ENCODE measurements at places on chromosomes 3 and 15.
A peak's percentile ranks its signal among the peaks of the same experiment; 100 is the strongest.

GRCh38 chr3:31371484-31372177, 161.1 kb upstream of the STT3B start:
- DNase-seq, result peak; percentile 35

DNA sequence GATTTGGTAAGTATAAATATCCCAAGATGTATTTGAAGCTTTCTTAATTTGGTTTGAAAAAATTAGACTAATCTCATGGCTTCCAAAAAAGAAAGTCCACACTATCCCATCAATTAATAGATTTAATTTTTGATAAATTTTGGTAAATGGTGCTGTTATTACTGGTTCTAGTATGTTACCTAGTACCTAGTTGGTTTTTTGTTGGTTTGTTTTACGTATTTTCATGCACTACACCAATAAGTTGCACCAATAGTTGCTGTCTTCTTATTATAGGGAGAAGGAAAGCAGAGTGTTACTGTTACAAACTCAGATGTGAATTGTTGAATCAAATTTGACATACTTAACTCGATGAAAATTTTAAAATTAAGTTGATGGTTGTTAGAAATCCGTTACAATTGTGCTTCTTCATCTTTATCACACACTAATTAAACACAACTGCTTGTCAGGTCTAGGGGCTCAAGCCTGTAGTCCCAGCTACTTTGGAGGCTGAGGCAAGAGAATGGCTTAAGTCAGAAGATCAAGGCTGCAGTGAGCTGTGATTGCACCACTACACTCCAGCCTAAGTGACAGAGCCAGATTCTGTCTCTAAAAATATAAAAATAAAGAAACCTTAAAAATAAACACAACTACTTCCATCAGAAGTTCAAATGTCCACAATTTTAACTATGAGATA, 23.1 kb upstream of the MBNL1 start:
- no peak for DNase-seq

- DNase-seq, result peak; percentile 44
These were observed 386 bp downstream of the SQOR start for GRCh38 chr15:45635191-45635638.

- DNase-seq, result peak; percentile 25
These were observed 41.3 kb upstream of the ICE2 start for GRCh38 chr15:60520013-60520824.

DNA sequence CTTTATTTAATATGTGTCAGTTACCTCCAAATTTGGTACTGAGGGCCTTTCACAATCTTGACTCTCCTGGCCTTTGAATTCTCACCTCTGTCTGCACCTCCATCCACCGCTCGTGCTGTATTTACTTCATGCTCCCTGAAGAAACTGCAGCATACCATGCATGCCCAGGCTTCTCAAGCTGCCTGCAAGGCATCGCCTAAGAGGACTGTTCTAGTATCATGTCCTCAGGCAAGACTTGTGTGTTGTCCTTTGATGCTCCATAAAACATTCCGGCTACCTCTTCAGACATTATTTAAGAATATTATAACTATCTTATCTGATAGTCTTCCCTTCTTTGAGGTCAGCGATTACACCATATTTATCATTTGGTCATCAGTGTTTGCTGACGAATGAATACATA, 682.5 kb downstream of the NR2F2 start:
- DNase-seq, result no peak

DNA sequence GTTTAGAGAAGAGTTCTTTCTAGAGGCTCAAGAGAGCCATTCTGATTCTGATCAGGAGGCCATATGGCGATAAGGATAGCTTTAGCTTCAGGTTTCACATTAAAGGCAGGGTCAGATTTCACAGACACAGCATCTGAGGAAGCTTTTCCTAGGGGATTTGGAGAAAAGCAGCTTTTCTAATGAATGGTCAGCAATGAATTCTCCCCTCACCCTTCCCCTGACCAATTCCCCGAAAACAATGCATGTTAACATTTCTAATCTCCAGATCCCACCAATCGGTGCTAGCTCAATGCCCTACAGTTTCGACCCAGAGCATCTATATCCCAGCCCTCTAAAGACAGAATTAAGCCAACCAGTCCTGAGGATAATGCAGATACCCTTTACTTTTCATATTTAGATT, 9.8 kb downstream of the AGBL1 start:
- DNase-seq, result no peak

GRCh38 chr3:67646586-67647234, 7.7 kb downstream of the SUCLG2 start:
- DNase-seq, result peak; percentile 48

DNA sequence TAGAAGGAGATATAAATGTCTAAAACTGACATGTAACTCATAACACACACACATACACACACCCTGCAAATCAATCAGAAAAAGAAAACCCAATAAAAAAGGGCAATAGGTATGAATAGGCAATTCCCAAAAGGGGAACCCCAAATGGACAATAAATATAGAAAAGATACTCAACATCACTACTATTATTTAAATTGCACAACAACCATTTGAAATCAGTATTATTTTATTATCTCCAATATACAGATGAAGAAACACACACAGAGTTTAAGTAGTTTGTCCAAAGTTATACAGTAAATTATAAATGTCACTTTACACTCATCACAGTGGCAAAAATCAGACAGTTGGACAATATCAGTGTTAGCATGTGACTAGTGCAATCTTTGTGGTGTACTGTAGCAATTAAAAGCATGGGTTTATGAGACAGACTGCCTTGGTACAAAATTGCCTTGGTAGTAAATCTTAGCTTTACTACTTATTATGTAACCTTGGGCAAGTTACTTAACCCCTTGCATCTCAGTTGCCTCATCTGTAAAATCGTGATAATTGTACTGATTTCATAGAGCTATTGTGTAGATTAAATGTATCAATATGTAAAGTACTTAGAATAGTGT, 3.4 kb upstream of the FSTL1 start:
- no peak for DNase-seq

- DNase-seq, result peak; percentile 54
These were observed at the start of gene ALPK3 for GRCh38 chr15:84816694-84817465. ALPK3 (plus strand) TSS chr15:84817356; CDS start chr15:84817453, 97 bp downstream.

GRCh38 chr3:58065700-58066167, 57.5 kb downstream of the FLNB start:
- no peak for DNase-seq

DNA sequence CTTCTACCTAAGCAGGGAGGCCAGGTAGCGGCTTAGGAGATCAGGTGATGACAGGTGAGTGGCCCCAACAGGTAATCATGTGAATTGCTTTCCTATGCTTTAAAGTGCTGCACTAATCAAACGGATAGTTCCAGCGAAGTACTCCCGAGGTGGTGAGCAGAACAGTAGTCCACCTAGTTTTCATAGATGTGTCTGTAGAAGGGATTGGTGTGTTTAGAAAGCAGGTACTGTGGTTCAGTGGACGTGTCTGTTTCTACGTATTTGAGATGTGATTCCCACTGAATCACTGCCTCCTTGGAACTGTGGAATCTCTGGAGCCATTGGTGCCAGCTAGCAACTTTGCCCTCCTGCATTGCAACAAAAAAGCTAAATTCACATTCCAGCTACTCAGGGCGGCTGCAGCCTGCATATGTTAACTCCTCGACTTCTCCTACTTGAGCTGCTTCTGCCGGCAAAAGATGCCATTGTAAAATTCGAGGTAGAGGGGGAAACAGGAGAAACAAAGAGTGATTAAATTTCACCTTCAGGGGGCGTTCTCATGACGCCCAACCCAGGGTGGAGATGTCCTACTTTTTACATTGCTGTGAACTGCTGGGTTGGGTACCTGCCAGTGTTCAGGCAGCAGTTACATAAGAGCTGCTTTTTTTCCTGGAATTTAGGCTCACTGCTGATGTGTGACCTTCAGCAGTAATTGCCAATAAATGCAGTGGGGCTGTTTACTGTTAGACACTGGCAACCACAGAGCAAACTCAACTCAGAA, 227.3 kb downstream of the ITPR1 start:
- DNase-seq, result peak; percentile 92

GRCh38 chr3:57221883-57222282, 5.6 kb upstream of the APPL1 start:
- peak; percentile 31 for DNase-seq

DNA sequence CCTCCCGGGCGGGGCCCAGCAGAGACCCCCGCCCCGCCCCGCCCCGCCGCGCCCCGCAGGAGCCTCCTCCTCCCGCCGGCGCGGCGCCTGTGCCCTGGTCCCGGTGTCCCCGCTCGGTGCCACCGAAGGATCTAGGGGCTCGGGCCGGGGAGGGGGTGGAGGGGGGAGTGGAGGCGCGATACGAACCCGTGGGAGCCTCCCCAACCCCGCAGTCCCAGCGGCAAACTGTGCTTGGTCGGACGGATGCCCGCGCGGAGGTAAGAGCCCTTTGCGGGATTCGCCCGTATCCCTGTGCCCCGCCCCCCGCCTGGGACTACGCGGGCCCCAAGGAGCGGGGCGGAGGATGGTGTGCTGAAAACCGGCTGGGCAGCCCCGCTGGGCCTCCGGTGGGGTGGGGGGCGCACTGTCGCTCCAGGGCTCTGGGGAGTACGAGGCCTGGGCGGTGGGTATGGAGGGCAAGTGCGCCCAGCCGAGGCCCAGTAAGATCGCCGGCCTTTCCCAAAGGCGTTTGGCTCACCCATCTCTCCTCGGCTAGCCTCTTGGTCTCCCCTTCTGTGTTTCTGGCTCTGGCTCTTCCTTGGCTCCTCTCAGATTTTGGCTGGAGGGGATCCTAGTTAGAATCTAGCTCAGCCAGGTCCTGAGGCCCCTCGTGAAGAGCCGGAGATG, 65.6 kb upstream of the POLG start:
- DNase-seq, result peak; percentile 64

DNA sequence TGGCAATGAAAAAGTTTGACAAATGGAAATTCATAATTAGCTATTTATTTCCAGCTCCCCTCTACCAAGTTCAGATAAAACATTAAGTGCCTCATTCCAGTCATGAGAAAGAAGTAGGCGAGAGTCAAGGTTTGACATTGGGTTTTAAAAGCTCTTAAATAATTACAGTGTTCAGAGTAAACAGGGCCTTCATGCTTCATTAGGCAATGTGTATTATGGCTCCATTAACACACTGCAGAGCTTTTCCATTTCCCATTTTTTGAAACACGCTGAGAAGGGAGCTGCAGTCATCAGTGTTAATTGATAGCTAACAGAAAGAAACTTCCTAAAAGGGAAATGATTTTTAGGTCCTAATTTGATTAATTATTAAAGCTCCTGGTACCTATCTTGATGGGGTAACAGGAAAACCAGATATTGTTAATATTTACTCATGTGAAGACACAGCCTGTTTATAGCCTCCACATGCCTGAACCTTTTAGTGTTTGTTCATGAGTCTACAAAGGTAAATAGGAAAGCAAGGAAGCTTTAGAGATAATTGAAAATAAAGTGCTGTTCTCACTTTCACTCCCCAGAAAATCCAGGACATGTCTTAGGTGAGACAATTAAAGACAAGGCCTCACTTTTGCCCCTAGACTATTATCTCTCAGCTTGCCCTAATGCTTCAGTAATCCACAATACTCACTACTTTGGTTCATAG, 28.7 kb downstream of the SST start:
- no peak for DNase-seq

GRCh38 chr3:107212618-107213017, 164.6 kb upstream of the CCDC54 start:
- peak; percentile 33 for DNase-seq

- peak; percentile 51 for DNase-seq
These were observed 36.1 kb downstream of the IL17RD start for GRCh38 chr3:57128826-57129667.

- peak; percentile 59 for DNase-seq
These were observed 69.6 kb upstream of the STRIT1 start for GRCh38 chr3:155362808-155363689.

DNA sequence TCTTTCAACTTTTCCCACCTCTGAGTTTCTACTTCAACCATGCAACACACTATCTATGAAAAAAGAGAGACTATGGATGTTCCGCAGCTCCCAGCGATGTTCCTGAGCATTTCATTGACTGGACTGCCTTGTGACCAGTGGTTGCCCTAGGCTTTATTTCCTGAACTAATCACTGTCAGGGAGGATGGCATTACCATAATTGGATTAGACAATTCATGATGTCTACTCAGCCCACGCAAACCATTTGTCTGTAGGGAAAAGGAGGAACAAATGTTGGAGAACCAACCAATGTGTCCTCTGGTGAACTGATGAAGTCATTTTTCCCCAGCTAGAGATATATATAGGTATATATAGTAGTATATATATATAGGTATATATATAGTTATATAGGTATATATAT, 229.3 kb upstream of the MCTP2 start:
- DNase-seq, result no peak

DNA sequence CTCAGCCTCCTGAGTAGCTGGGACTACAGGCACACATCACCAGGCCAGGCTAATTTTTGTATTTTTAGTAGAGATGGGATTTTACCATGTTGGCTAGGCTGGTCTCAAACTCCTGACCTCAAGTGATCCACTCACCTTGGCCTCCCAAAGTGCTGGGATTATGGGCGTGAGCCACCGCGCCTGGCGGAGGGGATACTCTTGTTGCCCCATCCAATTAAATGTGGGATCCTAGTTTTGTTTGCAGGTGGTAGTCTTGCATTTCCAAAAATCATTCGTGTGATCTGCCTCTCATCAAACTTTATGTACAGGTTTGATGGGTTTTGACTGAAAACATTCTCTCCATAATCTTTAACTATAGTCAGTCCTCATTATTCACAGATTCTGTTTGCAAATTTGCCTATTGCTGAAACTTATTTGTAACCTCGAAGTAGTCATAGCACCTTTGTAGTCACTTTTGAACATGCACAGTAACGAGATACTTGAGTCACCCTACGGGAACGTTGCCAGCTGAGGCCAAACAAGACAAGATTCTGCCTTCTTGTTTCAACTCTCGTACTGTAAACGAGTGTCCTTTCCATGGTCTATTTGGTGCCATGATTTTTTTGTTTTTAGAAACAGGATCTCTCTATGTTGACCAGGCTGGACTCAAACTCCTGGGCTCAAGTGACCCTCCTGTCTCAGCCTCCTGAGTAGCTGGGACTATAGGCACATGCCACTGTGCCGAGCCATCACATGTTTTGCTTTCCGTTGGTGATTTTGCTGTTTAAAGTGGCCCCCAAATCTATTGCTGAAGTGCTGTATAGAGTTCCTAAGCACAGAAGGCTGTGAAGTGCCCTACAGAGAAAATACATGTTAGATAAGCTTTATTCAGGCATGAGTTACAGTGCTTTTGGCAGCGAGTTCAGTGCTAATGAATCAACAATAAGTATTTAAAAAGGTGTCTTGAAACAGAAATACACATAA, 8.1 kb upstream of the MAPK6 start:
- peak; percentile 79 for DNase-seq

GRCh38 chr3:72797773-72798543, 50.3 kb downstream of the SHQ1 start:
- peak; percentile 64 for DNase-seq

GRCh38 chr3:55118451-55118850, 190.6 kb upstream of the LRTM1 start:
- DNase-seq, result no peak

Data from astrocyte of the hippocampus (primary cell).